Prostate gland (tissue), 2 donors: ENCODE measurements at places on chromosomes 2 and 18. TPM values are rescaled to one million over a fixed set of nuclear protein-coding genes. Genes with fewer than 3 reads are reported as not detected.

FAM228A gene
- total RNA-seq = 0.55 TPM

DNA sequence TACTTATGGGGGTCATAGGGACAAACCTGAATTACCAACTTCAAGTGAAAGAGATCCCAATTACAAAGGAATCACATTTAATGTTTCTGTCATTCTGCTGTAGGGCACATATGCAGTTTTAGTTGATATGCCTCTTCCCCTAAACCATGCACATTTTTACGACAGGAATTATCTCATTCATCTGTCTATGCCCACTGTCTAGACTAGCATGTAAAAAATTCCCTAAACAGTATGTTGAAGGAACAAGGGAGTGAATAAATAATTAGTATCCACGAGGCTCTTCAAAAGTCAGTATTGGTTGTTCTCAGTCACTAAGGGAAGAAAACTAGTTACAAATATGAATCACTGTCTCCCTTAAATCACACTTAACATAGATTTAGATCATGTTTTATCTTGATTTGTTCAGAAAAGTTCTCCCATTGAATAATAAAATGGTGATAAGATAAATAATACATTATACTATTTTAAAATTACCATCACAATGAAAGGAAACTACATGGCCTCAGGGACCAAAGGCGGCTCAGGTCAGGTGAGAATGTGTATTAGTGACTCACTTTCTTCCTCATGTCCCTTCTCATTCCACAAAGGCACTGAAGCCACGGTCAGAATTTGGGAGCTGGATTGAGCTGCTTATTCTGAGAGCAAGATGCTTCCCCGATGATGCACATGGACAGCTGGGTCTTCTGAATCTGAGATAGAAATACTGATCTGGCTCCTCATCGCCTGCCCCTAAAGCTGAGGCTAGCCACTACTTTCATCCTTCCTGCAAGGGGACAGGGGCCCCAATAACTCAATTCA, 29.1 kb downstream of the DYM start:
- H3K36me3 ChIP-seq = no peaks in the 10 kb centered on the region
- no peak overlapping the region for H3K27ac ChIP-seq
- no peaks in the 10 kb centered on the region for H3K27me3 ChIP-seq
- no peak for DNase-seq

IL1B gene
- not detected for total RNA-seq

GRCh38 chr2:120859128-120859527, 123.5 kb downstream of the GLI2 start:
- H3K4me3 ChIP-seq = no peak overlapping the region
- no peak for DNase-seq

DNA sequence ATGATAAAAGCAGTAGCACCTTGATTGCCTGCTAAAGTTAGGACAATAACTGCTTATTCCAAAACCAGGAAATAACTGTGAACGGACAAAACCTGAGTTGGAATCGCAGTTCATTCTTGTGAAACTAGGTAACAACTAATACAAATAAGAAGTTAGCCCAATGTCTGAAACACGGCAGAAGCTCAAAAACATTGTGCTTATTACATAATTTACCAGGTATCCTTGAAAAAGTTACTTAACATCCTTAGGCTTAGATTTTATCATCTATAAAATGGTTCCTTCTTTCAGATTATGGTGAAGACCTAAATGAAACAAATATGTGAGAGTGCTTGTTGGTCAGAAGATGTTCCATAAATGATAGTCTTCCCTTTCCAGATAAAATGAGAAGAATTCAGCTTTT, 32.4 kb downstream of the RTN4 start:
- no peaks in the 10 kb centered on the region for H3K36me3 ChIP-seq
- no peak overlapping the region for H3K27ac ChIP-seq
- H3K4me3 ChIP-seq = no peak overlapping the region
- no peaks in the 10 kb centered on the region for H3K27me3 ChIP-seq

DNA sequence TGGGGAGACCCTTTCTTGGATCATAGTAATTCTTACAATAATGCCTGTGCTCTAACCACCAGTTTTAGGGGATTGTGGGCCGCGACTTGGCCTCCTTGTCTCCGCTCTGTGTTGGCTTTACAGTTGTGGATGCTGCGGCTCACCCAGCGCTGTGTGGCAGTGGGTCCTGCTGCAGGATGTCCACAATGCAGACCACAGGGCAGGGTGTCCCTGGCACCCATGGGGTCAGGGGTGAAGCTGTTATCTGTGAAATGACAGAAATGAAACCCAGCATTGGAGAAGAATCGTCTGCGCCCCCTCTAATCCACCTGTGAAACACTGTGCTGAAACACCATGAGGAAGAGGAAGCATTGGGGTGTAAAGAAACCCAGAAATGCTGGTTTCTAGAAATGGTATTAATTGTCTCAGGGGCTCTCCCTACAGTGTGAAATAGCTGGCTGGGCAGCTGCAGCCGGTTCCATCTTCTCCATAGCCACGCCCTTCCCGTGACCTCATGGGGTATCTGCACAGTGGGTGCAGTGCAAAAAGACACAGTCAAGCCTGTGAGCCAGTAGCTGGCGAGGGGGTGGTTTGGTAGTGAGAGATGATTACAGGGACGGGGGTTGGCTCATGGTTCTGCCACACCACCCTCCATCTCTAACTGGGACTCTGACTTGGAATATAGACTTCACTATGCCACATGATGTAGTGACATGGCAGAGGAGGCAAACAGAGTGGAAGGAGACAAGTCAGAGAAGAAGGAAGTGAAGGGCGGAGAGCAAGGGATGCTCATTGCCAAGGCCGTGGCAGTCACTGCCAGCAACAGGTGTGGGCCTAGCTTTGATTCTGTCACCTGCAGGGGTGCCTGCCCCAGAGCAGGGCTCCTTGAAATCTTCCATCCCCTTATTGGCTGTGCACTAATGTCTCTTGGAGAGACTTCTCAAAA, 16.2 kb downstream of the INPP4A start:
- H3K4me3 ChIP-seq = no peak overlapping the region
- DNase-seq = no peak
- H3K27me3 ChIP-seq = no peaks in the 10 kb centered on the region
- no peaks in the 10 kb centered on the region for H3K36me3 ChIP-seq

- H3K36me3 ChIP-seq = no peaks in the 10 kb centered on the region
- no peak for DNase-seq
- no peak overlapping the region for H3K27ac ChIP-seq
- H3K27me3 ChIP-seq = no peaks in the 10 kb centered on the region
- no peaks in the 10 kb centered on the region for H3K4me1 ChIP-seq
Measured at GRCh38 chr2:181123798-181124231, 143.4 kb downstream of the UBE2E3 start.

AGFG1 gene
- 40.3 TPM for total RNA-seq

DNA sequence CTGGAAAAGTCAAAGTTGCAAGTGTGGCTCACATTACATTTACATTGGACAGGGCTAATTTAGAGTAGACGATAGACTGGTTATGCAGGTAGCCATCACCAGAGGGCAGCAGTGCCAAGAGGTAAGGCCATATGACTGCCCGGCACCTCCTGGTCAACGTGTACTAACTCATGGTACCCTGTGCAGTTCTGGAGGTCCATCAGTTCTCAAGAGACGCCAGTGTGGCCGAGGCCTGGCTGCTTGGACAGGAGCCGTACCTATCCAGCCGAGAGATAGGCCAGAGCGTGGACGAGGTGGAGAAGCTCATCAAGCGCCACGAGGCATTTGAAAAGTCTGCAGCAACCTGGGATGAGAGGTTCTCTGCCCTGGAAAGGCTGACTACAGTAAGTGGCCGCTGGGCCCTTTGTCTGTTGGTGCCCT, 65.8 kb upstream of the EML6 start:
- peak; percentile 71 for DNase-seq
- no peaks in the 10 kb centered on the region for H3K27me3 ChIP-seq
- peaks cover 20% of the 10 kb centered on the region for H3K36me3 ChIP-seq
- H3K27ac ChIP-seq = no peak overlapping the region
- H3K4me3 ChIP-seq = no peak overlapping the region

- peak; percentile 62 for DNase-seq
- no peaks in the 10 kb centered on the region for H3K36me3 ChIP-seq
- peak overlapping the region; percentile 28 for H3K27ac ChIP-seq
- H3K4me3 ChIP-seq = no peak overlapping the region
- H3K27me3 ChIP-seq = no peaks in the 10 kb centered on the region
- H3K4me1 ChIP-seq = no peaks in the 10 kb centered on the region
Measured at GRCh38 chr2:20378891-20379519, 28.4 kb upstream of the PUM2 start.

GRCh38 chr2:237590272-237591140, at the start of gene RAB17:
Gene RAB17, minus strand, starts transcription at chr2:237590734. Its CDS starts 4,580 bp downstream, at chr2:237586154.
- H3K36me3 ChIP-seq = no peaks in the 10 kb centered on the region
- H3K27me3 ChIP-seq = no peaks in the 10 kb centered on the region
- H3K27ac ChIP-seq = peak within 1 kb of the TSS; percentile 63
- peak within 1 kb of the TSS; percentile 9 for H3K4me3 ChIP-seq

- H3K4me3 ChIP-seq = no peak overlapping the region
- H3K36me3 ChIP-seq = no peaks in the 10 kb centered on the region
- H3K27me3 ChIP-seq = no peaks in the 10 kb centered on the region
- H3K4me1 ChIP-seq = no peaks in the 10 kb centered on the region
- DNase-seq = no peak
- no peak overlapping the region for H3K27ac ChIP-seq
Measured at GRCh38 chr2:7020468-7020867, 103.3 kb downstream of the RNF144A start.

GRCh38 chr18:23814991-23815614, 125.8 kb downstream of the LAMA3 start:
- H3K36me3 ChIP-seq = no peaks in the 10 kb centered on the region
- no peaks in the 10 kb centered on the region for H3K27me3 ChIP-seq
- H3K4me1 ChIP-seq = no peaks in the 10 kb centered on the region
- no peak overlapping the region for H3K4me3 ChIP-seq
- H3K27ac ChIP-seq = no peak overlapping the region

UPP2 gene
- total RNA-seq = not detected

DNA sequence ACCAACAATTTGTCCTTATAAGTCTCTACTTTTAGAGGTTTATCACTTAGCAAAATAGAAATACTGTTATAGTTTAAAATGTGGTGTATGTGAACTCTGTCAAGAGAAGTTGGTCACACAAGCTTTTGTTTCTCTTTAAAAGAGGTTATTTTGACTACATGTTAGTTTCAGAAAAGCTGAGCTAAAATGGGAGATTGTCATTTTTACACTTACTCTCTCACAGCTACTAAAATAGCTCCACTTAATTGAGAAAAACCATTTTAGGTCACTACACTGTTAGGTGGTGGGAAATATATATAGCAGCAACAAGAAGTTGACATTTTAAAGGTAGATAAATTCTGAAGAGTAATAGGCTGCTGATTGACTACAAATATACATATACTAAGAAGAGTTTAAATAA, 161.5 kb upstream of the KCNJ3 start:
- no peaks in the 10 kb centered on the region for H3K36me3 ChIP-seq
- no peak overlapping the region for H3K27ac ChIP-seq
- H3K4me3 ChIP-seq = no peak overlapping the region
- DNase-seq = no peak

GRCh38 chr2:121688820-121689219, 39.6 kb upstream of the CLASP1 start:
- peaks cover 2% of the 10 kb centered on the region for H3K4me1 ChIP-seq
- H3K36me3 ChIP-seq = no peaks in the 10 kb centered on the region
- H3K4me3 ChIP-seq = no peak overlapping the region
- H3K27me3 ChIP-seq = no peaks in the 10 kb centered on the region
- DNase-seq = no peak
- H3K27ac ChIP-seq = no peak overlapping the region

- H3K4me1 ChIP-seq = no peaks in the 10 kb centered on the region
- H3K4me3 ChIP-seq = no peak overlapping the region
- H3K36me3 ChIP-seq = no peaks in the 10 kb centered on the region
- H3K27ac ChIP-seq = no peak overlapping the region
Measured at GRCh38 chr2:156447761-156448160, 11.6 kb downstream of the GPD2 start.

DNA sequence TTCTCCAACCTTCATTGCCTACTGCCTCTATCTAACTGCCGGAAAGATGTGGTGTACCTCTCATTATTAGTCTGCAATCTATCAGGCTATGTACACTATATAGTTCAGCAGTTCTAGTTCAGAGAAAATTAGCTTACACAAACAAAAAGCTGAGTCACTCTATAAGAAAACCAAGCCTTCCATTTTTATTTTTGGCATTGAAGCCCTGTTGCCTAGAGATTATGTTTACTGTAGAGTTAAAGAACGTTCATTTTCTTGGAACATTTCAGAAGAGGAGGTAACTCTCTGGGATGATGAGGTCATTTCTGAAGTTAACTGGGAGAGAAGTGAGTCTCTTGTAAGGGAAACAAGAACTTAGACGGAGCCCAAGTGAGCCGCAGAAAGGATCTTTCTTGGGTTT, 133.5 kb downstream of the FAM124B start:
- no peaks in the 10 kb centered on the region for H3K36me3 ChIP-seq
- peak; percentile 33 for DNase-seq
- H3K27ac ChIP-seq = no peak overlapping the region

DNA sequence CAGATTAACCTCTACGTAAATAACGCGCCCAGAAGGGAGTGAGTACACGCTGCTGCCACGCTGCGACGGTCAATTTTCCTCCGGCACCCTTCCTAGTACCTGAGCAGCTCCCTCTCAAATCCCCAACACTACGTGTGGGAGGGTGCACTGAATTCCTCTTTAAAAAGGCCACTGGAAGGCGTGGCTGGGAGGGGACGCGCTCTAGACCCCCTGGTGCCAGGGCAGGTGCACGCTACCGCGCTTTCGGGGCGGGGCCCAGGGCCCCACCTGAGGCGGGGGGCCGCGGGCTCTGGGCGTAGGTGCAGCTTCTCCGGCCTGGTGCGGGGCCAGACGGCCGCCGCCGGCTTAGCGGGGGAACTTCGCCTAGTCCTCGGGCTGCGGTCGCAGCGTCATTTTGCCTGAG, 668 bp upstream of the ANKRD12 start:
- peaks cover 9% of the 10 kb centered on the region for H3K4me1 ChIP-seq
- H3K36me3 ChIP-seq = no peaks in the 10 kb centered on the region
- no peak for DNase-seq

DNA sequence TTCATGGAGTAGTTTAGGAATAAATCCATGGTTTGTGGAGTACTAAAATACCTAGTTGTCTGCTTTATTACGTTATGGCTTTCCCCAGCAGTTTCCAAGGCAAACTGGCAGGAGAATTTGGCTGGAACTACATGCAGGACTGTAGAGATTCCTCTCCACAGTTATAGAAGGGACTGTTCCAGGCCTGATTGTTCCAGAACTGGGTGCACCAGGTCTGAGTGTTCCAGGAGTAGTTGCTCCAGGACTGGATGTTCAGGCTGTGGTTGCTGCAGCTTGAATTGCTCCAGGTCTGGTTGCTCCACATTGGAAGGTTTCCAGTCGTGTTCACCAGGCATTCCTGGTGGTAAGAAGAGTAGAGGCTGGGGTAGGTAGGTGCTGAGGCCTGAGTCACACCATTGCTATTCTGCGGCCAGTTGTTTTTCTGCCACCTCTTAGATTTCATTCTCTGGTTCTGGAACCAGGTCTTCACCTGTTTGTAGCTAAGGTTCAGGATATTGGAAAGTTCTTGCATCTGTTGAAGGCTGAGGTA, 28.1 kb downstream of the SGPP2 start:
- no peak for DNase-seq
- H3K4me3 ChIP-seq = no peak overlapping the region
- no peaks in the 10 kb centered on the region for H3K4me1 ChIP-seq
- H3K36me3 ChIP-seq = no peaks in the 10 kb centered on the region

GRCh38 chr2:11129598-11130449, 25.4 kb upstream of the SLC66A3 start:
- DNase-seq = peak; percentile 76
- H3K4me3 ChIP-seq = peak overlapping the region; percentile 32
- no peaks in the 10 kb centered on the region for H3K36me3 ChIP-seq

TEX44 gene
- total RNA-seq = 10.6 TPM

- H3K4me3 ChIP-seq = no peak overlapping the region
- no peak overlapping the region for H3K27ac ChIP-seq
- H3K27me3 ChIP-seq = no peaks in the 10 kb centered on the region
- H3K4me1 ChIP-seq = no peaks in the 10 kb centered on the region
- no peak for DNase-seq
- H3K36me3 ChIP-seq = no peaks in the 10 kb centered on the region
Measured at GRCh38 chr2:83113953-83114352, 1345.1 kb downstream of the SUCLG1 start.
